ENCODE measurements at places on chromosomes 5 and 9.

GRCh38 chr5:57103317-57103907, 70.4 kb upstream of the GPBP1 start:
- DNase-seq: no peak

DNA sequence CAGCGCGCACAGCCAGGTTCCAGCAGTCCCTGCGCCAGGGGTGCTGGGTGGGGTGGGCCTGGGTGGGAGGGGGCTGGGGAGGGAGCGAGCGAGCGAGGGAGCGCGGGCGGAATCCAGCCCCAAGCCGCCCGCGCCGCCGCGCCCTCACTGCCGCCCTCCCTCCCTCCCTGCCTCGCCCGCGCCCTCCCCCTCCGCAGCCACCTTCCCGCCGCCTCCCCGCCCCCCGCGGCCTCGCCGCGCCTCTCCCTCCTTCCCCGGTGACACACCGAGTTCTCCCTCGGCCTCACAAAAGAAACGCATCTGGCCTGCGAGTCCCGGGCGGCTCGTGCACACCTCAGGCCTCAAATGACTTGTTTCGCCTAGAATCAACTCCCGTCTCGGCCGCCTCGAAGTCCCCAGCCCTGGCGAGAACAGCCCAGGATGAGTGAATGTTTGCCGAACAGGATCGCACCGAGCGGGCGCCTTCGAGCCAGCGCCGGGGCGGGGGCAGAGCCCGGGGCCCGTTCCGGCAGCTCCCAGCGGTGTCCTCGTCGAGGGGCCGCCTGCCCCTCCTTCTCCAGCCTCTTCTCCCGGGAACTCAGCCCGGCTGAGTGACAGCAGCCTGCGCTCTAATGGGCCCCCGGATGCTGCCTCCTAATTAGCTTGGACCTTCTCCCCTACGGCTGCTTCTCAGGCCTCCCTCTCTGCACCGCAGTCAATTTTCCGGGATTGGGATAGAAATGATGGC, 371 bp upstream of the PITX1 start:
- peak; percentile 16 for DNase-seq

GRCh38 chr5:78552729-78553342, 95.7 kb downstream of the LHFPL2 start:
- DNase-seq: no peak

- no peak for DNase-seq
Measured at GRCh38 chr9:113935677-113936380, 59.7 kb downstream of the ZNF618 start.

DNA sequence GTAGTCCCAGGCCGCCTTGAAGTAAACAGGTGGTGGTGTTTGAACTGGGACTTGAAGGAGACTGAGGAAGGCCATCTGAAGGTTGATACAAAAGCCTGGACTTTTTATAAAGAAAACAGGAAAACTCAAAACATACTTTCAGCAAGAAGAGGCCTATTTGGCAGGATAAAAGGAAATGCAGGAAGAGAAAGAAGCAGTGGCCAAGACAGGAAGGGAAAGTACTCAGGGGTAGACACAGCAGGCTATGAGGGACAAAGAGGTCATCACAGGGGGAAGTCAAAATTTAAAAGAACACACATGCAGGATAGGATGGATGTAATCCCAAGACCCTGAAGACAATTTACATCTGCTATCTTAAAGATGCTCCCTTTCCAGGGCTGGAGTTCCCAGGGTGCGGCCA, 13.0 kb downstream of the TLE1 start:
- DNase-seq: no peak

- peak; percentile 1 for DNase-seq
Measured at GRCh38 chr5:13278148-13278547, 666.3 kb downstream of the DNAH5 start.

DNA sequence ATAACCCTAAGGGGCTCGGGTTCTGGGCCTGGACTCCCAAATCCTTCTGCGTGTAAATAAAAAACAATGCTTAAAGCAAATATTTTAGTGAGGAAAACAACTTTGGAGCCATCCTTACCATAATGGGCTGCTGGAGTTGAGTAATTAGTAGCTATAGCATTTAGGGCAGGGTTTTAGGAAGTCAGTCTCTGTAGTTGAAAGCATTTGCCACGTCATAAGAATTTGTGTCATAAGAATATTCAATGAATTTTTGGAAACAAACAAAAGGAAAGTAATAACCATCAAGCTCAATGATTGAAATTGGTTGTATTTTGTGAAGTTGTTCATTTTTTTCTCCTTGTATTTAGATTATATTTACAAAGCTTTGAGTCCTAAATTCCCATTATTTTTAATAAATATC, 114.8 kb upstream of the ELL2 start:
- no peak for DNase-seq

DNA sequence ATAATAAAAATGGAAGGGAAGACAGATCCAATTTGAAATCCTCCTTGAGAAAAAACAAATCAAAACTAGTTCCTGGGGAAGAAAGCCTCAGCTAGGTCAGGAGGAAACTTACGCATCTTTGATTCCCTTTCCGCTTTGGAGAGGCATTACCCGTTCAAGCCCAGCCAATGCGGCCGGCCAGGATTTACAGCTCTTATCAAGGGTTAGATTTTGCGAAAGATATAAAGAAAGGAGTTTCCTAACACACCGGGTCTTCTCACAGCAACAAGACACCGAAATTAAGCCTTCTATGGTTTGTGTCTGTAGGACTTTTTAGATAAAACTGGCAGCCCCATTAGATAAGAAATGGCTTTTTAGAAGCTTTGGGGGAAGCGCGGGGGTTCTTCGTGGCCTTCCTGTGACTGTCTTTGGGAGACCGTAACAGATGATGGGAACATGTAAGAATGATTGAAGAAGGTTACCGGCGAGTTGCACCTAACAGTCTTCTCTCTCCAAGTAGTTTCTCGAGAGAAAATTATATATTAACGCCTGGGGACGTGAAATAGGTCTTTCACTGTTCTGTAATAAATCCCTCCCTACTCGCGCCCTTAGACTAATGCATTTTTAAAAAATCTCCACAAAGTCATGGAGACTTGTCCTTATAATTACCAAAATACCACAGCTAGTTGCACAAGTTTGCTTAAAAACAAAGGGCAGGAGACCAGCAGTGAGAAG, 1.3 kb upstream of the ISL1 start:
- no peak for DNase-seq

DNA sequence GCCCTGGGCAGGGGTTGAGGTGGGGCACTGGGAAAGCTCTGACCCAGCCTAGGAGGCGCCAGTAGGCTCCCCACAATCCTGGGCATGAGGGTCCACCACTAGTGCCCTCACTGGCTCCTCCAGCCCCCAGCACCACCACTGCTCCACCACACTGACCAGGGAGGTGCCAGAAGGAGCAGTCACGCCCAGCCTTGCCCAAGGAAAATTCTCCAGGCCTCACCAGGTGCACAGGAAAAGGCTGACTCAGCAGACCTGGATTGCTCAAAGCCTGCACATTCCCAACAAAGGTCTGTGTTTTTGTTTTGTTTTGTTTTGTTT, 62.9 kb downstream of the ZNF354C start:
- no peak for DNase-seq

GRCh38 chr5:40689438-40689837, 9.7 kb downstream of the PTGER4 start:
- DNase-seq: peak; percentile 73

- no peak for DNase-seq
Measured at GRCh38 chr9:114998326-114998725, 67.9 kb upstream of the TNFSF8 start.

GRCh38 chr9:82681809-82682208, 381.1 kb downstream of the RASEF start:
- no peak for DNase-seq

GRCh38 chr5:150625831-150626746, 14.4 kb upstream of the SYNPO start:
- no peak for DNase-seq

- no peak for DNase-seq
Measured at GRCh38 chr5:168324859-168325630, 33.6 kb downstream of the WWC1 start.

GRCh38 chr9:5832071-5832537, 813 bp downstream of the ERMP1 start:
- DNase-seq: peak; percentile 51

DNA sequence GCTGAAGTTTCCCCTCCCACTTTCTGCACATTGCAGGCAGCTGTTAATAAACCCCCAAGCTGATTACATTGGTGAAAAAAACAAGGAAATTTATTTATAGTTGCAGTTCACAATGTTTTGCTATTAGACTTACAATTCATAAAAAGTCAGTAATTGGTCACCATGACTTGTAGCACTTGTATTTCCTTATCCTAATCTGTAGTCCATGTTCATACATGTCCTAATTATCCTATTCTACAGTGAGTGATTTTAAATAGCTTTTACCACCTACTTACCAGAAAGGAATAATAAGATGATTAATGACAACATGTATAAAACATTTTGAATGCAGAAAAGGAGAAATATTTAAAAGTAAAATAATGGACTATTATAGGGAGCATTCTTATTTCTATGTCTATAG, 760.0 kb upstream of the RIOK2 start:
- DNase-seq: no peak

DNA sequence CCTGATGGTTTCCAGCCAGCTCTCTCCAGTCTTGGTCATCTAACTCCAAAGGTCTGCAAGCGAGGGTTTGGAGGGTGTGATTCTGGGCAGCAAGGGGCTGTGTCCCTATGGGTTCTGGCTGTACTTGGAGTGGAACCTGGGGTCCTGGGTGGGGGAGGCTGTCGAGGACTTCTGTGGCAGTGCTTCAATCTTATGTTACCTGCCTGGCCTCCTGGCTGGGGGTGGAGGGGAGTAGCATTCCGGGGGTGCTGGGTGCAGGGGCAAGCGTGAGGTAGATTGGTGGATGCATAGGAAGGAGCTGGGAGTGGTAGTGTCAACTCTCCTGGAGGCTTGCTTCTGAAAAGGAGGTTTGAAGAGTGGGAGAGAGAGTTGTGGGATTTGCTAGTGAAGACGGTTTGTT, 143.4 kb downstream of the HSPA4 start:
- DNase-seq: no peak

DNA sequence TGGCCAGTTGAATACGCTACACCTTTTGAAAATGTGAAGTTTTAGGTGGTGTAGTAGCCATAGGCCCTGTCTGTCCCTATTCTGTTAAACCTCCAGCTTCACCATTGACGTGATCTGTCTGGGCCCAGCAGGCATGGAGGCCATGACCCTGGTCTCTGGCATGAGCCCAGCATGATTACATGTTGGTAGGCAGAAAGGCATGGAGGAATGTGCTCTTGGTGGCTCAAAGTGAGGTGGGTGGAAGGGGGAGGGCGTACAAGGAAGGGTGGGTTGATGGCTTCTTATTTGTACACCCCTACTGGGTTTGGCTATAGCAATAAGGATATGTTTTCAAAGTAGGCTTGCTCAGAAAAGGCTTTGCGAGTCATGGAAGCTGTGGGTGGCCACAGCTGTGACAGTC, 23.7 kb downstream of the RALGPS1 start:
- DNase-seq: no peak

- no peak for DNase-seq
Measured at GRCh38 chr5:25754895-25755294, 1110.1 kb upstream of the CDH10 start.

DNA sequence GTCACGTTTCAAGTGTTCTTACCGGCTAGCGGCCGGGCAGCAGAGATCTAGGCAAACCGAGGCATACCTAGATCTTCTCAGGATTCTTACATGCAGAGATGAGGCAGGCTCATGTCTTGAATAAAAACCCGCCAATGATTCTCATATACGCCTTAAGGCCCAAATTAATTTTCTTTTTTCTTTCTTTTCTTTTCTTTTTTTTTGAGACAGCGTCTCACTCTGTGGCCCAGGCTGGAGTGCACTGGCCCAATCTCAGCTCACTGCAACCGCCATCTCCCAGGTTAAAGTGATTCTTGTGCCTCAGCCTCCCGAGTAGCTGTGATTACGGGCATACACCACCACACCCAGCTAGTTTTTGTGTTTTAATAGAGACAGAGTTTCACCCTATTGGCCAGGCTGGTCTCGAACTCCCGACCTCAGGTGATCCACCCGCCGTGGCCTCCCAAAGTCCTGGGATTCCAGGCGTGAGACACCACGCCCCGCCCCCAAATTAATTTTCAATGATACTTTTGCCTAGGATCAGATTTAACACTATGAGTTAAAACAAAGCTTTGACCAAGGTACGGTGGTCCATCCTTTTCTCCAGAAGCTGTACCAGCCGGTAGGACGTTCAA, 1.5 kb downstream of the C9orf40 start:
- DNase-seq: no peak

GRCh38 chr5:124054564-124054963, 542.6 kb downstream of the CSNK1G3 start:
- no peak for DNase-seq

GRCh38 chr9:34413231-34413852, 36.6 kb upstream of the MYORG start:
- DNase-seq: peak; percentile 31

- no peak for DNase-seq
Measured at GRCh38 chr5:81631621-81632020, 119.3 kb downstream of the SSBP2 start.

Data from AML-193 (cell line).